Femur (tissue), 1 donor: ENCODE measurements at places on chromosomes 3 and 15.

DNA sequence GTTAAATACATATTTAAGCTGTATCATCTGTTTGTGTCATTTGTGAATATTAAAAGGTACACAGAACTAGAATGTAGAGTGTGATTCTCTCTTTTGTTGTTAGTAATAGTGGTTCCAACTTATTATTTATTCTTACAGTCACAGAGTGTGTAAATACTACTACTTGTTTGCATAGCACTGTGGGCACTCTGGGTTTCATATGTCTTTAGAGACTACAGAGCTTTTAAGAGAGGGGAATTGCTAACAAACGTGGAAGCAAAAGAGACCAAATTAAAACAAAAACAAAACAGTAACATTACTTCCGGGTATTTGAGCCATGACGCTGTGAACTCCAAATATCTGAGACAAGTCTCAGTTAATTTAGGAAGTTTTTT, 828.0 kb upstream of the DPPA4 start:
- no peak for DNase-seq

GRCh38 chr15:91896341-91897055, 43.0 kb downstream of the SLCO3A1 start:
- DNase-seq: no peak

- DNase-seq: no peak
These were observed 95.2 kb upstream of the PLCL2 start for GRCh38 chr3:16789344-16790120.

DNA sequence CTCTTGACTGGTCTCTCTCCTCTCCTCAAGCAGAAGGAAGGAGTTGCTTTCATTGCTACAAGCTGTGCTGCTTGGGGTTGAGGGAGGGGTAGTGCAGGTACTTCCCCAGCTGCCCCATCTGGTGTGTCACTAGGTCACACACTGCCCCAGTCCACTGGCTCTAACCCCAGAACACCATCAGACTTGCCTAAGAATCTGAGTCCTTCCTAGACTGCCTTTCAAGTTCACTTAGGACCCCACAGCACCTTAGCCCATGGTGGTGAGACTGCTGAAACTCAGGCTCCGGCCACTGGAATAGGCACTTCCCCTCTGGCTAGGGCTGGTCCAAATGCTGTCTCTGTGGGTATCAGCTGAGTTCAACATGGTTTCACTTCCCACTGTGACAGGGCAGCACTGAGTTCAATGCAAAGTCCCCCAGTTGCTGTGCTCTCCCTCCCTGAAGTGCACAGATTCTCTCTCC, 279.7 kb upstream of the GOLGA6L4 start:
- DNase-seq: no peak

- DNase-seq: no peak
These were observed 676.5 kb upstream of the CFAP20DC start for GRCh38 chr3:59726279-59726678.

GRCh38 chr3:197878427-197878826, 71.6 kb upstream of the RPL35A start:
- DNase-seq: peak; percentile 55

GRCh38 chr3:14997941-14998340, 50.6 kb downstream of the NR2C2 start:
- DNase-seq: no peak

DNA sequence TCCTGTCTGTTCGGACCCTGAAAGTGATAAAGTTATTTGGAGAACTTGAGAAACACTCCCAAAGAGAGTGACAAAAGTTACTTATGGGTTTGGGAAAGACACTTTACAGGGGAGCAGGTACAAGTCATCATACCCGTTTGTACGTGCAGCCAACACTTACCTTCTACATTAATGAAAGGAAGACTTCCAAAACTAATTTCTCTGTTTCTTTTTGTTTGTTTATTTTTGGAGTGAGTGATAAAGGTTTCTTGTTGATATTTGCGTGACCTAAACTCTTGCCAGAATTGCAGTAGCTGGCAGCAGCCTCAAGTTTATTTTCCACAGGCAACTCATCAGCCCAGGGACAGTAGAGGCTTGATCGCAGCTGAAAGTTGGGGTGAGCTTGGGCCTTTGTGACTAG, 8.4 kb downstream of the ABHD2 start:
- DNase-seq: no peak

DNA sequence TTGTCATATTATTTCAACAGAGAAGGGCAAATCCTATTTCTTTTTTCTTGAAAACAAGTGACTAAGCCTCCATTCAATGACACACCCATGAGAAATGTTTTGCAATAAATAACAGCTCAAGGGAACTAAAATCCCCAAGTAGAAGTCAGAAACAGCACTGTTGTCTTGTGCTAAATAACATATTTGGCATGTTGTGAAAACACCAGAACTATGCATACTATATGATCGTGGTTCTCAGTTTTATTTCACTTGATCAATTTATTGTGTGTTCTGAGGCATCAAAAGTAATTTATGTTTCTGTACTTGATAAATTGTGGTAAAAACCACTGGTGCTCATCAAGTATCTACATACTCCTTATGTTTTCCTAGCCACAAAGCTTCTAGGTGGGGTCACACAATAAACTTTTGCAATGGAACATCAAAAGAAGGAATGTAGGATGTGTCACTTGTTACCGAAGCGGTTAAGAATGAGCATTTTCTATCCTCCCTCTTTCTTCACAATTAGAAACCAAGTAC, 691.7 kb upstream of the CBLB start:
- DNase-seq: no peak

DNA sequence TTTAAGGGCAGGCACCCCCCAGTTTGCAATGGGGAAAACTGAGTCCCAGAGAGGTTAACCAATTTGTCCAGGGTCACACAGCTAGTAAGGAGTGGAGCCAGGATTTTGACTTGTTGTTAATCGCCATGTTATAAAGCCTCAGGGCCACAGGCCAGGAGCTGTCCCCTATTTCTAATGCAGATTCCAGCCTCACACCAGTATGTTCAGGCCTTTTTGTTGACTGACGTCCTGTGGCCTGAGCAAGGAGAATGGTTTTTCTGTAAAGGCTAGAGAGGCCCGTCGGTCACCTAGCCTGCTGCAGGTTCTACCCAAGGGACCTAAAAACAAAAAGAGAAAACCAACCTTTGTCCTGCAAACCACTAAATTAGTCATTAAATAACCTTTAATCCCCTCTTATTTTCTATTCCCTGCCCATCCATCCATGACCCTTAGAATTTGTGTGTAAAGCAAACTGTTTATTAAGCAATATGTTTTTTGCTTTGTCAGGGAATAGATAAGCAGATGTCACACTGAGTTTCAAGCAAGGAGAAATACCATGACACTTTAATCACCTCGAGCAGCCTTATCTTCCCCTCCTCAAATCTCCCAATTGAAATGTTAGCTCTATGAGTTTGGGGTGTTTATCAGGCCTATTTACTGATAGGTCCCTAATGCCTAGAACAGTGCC, 14.1 kb downstream of the ACOX2 start:
- no peak for DNase-seq

GRCh38 chr15:88663141-88663621, 24.4 kb downstream of the ISG20 start:
- DNase-seq: no peak

DNA sequence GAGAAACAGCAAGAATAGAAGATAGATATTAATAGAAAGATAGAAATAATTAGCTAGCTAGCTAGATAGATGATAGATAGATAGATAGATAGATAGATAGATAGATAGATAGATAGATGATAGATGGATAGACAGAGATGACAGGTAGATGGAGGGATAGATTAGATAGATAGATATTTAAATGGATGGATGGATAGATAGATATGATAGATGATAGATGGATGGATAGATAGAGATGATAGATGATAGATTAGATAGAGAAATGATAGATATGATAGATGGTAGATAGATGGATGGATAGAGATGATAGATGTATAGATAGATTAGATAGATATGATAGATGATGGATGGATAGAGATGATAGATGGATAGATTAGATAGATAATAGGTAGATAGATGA, 8.3 kb upstream of the ATP10A start:
- no peak for DNase-seq

GRCh38 chr3:127105587-127105986, 87.3 kb upstream of the PRR23E start:
- DNase-seq: no peak

DNA sequence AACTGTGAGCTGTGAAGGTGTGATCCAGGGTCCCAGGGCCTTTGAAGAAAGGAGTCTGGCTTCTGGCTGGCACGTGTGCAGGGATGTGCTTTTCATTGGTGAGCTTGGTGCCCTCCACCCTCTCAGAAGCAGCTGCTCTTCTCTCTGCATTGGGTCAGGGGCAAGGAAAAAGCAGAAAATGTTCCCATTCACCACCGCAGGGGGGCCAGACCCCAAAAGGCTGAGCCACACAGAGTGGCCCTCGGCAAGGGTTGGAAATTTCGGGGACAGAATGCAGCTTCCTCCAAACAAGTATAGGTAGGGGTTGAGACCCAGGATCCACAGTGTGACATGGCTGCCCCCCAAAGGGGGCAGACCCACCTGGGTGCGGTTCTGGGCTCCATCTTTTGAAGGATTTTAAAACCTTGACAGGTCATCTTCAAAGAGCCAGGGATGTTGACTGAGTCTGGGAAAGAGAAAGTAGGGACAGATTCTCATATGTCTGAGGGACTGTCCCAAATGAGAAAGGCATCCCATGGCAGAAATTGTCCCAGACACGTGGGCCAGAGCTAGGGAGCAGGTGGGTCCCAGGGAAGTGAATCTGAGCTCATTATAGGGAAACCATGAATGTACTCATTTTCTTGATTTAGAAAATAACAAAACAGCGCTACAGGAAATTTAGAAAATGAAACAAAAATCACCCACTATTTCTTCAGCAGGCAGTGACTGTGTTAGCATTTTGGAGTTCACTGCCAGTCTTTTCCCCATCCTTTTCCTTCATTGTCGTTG, 2.7 kb downstream of the CSK start:
- DNase-seq: peak; percentile 15

DNA sequence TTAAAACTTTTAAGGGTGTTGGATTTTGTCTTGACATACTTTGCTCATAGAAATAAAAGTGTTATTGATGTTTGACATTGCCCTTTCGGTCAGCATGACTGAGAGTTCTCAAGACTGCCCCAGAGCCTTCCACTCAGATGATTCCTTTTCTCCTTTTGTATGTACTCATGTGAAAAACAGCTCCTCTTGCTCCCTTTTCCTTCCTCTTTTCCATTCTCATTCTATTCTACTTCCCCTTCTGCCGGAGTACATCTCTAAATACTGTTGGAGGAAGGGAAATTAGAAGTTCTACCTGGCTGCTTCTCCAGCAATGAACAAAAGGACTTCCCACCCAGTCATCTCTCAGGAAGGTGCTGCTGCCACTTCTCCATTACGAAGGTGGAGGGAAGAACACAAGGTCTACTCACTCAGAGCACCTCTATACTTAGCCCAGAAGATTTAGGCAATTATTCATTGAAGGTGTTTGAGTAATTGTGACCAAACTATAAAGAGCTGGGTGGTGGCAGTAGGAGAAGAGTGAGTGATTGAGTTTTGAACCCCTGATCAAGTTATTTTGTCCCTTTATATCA, 163.8 kb upstream of the MBNL1 start:
- DNase-seq: no peak

GRCh38 chr3:67704322-67704721, 49.9 kb upstream of the SUCLG2 start:
- DNase-seq: no peak

GRCh38 chr3:121836481-121836880, 1.5 kb downstream of the EAF2 start:
- DNase-seq: no peak

DNA sequence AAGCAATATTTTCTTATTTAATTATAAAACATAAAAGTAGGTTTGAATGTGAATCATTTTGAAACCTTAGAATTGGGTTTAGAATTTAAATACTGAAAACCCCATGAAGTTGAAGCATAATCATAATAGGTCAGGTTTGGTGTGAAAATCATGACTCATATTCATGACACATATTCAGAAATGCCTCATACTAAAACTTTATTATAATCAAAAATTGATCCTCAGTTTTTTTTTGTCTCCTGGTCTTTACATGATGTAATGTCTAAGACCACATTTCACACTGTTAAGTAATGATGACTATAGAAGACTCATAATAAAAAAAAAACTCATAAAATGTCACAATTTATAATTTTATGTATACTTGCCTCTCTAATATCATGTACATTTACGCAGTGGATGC, 190.4 kb downstream of the FOXP1 start:
- no peak for DNase-seq

DNA sequence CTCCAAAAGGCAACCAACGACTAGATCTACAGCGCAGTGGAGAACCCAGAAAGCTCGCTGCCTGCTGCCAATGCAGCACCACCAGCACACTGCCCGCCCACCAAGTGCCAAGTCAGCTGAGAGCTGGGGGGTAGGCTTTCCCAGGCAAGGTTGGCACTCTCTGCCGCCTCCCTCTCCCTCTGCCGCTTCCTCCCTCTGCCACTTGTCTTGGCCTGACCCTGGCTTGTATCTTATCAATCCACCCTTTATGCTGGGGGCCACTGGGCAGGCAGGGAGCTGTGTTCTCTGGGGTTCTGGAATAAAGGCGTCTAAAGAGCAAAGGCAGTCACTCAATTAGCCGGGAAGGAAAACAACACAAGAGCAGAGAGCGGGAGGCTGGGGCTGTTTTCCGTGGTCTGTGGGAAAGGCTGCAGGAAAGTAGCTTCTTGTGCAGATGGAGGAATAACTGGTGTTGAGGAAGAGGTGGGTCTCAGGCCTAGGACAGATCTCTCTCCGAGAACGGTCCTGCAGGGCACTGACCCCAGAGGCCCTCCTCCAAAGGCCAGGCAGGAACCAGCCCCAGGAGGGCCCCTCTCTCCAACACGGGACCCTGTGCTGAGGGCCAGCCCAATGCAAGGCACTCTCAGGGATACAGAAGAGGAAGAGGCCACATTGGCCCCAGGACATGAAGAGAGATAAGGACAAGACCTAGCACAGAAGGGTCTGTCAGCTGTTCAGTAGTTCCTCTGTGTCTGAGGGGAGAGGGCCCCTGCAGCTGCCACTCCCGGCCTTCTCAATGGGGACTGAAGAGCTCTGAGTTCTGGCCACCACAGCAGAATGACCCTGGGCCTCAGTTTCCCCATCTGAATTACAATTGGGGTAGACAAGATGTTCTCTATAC, 30.8 kb downstream of the ACSBG1 start:
- DNase-seq: no peak

- no peak for DNase-seq
These were observed 950.1 kb downstream of the FHIT start for GRCh38 chr3:60301142-60301541.

- no peak for DNase-seq
These were observed 78.8 kb upstream of the CNTN3 start for GRCh38 chr3:74693251-74693650.
